Stimulated activated CD8-positive, alpha-beta memory T cell treated with anti-CD3 and anti-CD28 coated beads, Interleukin-2, amount 100 ng/mL, for 1 hour (primary cell): ENCODE measurements at places on chromosomes 4 and X.

DNA sequence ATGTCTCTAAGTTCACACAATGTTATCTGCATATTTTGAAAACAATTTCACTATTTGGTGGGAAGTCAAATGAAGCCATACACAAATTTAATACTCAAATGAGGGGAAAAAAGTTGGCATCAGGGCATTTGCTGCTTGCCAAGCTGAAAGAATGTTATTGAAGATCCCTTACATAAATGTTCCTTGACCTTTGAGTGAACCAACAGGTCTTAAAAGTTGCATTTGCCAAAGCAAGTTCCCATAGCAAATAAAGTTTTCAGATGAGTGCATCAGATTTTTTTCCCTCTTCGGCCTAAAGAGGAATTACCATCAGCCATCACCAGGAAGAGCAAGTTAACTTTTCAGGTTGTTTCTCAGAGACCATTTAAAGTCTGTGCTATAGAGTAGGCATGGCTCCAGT, 115.9 kb downstream of the COX18 start:
- DNase-seq, result no peak

- DNase-seq, result no peak
Measured at GRCh38 chr4:7189475-7190277, 2.7 kb upstream of the SORCS2 start.

DNA sequence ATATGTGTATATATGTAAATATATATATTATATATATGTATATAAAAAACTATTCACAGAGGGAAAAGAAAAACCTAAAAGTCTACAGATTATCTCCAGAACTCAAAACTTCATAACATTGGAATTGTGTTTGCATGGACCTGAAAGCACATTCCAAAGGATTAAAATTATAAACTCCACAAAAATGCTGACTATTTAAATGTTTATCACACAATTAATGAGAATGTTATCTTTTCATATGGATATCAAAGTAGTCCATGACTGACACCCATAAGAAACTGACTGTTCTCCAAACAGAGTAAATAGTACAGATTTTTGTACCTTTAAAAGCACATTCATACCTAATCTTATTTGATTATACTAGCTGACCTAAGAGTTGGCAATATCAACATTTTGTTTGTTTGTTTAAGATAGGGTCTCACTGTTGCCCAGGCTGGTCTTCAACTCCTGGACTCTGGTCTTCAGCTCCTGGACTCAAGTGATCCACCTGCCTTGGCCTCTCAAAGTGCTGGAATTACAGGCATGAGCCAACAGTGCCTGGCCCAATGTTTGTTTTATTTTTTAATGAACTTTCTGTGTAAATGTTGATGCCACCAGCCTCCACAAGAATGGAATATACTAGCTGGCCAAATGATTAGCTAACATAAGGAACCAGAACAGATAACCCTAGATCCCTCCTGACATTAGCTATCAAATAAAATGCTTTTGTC, 50.0 kb downstream of the SLC39A8 start:
- DNase-seq, result no peak

DNA sequence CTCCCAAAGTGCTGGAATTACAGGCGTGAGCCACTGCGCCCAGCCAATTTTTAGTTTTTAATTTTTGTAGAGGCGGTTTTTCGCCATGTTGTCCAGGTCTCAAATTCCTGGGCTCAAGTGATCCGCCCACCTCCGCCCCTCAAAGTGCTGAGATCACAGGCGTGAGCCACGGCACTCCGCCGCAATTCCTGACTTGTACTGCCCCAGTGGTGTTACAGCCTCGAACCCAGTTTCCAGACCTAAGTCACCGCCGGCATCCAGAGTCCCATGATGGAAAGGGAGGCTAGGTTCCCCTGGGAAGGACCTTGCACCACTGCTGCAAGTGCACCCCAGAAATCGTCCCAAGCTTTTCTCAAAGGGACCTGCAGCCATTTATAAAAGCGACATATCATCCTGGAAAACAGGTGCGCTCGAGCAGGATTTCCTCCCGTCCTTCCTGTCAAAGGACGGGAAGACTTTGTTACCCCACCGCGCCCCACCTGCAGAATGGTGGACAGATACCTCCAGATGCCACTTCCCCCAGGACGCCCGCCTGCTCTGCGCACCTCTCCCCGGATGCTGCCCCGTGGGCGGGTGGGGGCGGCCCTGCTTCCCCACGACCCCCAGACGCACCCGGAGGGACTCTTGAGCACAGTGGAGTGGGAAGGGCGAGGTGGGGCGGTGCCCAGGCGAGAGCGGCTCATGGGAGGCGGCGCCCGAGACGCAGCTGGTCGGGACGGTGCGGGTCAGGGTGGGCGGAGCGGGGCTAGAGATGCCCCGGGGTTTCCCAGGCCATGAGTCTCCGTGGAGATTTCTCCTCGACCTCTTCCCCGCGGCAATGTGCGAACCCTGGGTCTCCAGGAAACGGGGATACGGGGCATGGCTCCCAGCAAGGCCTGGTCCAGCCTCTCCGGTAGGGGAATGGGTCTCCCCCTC, 947 bp upstream of the RPL10 start:
- DNase-seq, result no peak

DNA sequence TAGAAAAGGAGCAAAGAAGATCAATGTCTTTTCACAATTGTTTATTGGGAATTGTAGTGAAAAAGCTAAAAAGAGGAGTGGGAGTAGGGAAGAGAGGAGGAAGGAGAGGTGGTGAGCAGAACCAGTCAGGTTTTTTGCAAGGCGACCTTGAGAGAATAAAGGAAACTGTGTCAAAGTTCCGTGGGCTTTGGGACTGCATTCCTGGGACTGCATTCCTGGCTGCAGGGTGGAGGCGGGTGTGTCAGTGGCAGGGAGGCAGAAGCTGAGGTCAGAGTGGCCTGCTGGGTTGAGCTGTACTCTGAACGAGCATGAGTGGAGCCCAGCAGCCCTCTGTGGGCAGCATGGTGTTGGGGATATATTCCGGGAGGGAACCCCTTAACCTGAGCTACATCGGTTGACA, 66.8 kb upstream of the UCP1 start:
- no peak for DNase-seq

DNA sequence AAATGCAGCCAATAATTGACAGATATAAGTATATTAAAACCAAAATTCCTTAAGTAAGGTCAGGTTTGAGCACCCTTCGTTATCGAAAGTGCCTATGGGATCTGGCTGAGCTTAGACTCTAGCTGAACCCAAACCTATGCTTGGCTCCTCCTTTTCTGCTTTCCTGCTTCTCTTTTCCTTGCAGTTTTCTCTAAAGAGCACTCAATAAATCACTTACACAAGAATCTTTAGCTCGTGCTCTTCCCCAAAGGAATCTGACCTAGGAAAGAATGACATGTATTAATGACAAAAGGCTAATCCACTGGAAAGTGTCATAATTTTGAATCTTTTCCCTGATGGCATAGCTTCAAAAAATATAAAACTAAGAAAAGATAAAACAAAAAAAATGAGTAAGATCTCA, 282.7 kb downstream of the DKK2 start:
- no peak for DNase-seq

DNA sequence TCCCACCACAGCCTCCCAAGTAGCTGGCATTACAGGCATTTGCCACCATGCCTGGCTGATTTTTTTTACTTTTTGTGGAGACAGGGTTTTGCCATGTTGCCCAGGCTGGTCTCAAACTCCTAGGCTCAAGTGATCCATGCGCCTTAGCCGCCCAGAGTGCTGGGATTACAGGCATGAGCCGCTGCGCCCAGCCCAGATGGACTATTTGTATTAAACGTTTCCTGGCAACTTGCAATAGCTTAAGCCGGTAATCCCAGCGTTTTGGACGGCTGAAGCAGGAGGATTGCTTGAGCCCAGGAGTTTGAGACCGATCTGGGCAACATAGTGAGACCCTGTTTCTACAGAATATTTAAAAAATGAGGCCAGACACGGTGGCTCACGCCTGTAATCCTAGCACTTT, 18.4 kb downstream of the UBE2K start:
- DNase-seq, result no peak

GRCh38 chrX:28177202-28177601, 196.0 kb upstream of the DCAF8L1 start:
- no peak for DNase-seq

- DNase-seq, result no peak
Measured at GRCh38 chrX:47577424-47577823, 4.8 kb upstream of the TIMP1 start.

GRCh38 chrX:22247169-22247568, 25.5 kb upstream of the CBLL2 start:
- no peak for DNase-seq
